NCI-H187 (cell line): ENCODE measurements at places on chromosomes 3 and 15.
A peak's percentile ranks its signal among the peaks of the same experiment; 100 is the strongest.

- DNase-seq = peak; percentile 19
Observed at GRCh38 chr3:9402410-9403228, 5.2 kb downstream of the SETD5 start.

DNA sequence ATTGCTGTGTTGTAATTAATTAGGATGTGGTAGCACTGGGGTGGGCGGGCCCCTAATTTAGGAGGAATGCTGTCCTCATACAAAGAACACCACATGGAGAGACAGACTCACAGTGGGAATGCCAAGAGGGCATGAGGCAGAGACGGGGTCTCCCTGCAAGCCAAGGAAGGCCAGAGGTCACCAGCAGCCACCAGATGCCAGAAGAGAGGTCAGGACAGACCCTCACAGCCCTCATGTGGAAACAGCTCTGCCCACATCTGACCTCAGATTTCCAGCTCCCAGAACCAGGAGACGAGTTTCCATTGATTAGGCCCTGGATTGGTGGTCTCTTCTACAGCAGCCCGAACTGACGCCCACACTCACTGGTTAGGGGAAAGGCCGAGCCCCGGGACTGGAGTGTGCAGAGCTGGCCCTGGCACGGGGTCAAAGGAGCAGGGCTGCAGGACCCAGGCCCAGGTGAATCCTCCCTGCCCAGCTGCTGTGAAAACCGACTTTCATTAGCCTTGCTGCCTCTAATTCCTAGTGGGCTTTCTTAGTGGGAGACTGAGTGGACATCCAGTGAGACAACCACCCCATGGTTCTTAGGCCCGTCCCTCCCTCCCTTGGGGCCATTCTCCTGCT lies 43.0 kb upstream of the SLC41A3 start:
- no peak for DNase-seq

GRCh38 chr3:172107403-172107802 lies 68.0 kb downstream of the FNDC3B start:
- no peak for DNase-seq

GRCh38 chr3:38834717-38835116 lies 18.7 kb upstream of the SCN10A start:
- no peak for DNase-seq

DNA sequence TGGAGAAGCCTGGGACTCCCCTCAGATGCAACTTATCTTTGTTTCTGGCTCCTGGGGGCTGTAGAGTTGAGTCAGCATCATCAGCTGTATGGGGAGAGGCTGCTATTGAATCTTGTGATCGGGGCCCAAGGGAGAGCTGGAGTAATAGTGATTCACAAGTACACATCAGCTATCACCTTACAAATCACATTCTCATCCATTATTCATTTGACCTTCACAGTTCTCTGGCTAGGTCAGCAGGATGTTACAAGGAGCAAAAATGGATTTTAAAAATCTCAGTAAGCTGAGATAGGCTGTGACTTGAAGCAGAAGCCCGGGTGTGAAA lies 175.0 kb downstream of the OPA1 start:
- DNase-seq = no peak

DNA sequence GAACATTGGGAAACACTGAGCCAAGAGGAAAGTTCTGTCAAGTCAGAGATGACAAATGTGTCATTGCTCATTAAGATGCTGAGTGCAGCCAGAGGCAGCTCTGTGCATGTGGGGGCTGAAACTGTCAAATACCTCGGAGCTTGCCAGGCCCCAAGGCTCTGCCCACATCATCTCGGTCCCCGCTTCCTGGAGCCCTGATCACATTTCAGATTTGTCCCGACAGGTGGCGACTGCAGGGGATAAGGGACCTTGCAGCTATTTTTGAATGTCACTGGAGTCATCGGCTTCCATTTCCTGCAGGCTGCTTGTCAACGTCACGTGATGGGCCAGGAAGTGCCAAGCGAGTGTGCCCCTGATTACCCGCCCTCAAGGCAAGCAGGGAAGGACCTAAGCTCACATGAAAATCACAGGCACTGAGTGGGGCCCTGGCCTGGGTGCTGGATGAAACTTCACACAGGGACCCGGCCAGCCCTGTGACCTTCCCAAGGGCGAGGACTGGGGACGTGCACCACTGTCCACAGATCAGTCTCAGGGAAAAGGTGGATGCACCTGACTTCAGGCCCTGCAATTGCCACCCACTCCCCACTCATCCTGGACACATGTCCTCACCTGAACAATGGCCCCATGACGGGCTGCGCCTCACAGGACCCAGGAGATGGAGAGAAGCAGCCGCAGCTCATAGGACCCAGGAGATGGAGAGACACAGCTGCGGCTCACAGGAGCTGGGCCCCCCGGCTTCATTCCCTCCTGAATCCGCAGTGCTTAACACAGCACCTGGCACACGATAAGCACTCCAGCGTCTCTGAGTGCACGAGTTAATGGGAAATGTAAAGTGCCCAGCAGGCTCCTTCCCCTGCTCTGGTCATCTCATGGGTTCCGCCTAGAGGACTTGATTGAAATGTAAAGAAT lies 73.4 kb downstream of the NUP210 start:
- peak; percentile 52 for DNase-seq

- no peak for DNase-seq
Observed at GRCh38 chr3:141526709-141527108, 39.9 kb downstream of the RASA2 start.

- no peak for DNase-seq
Observed at GRCh38 chr15:23983500-23984259, 296.6 kb upstream of the NDN start.
